ENCODE measurements at places on chromosomes 3 and 15.
A peak's percentile ranks its signal among the peaks of the same experiment; 100 is the strongest.

DNA sequence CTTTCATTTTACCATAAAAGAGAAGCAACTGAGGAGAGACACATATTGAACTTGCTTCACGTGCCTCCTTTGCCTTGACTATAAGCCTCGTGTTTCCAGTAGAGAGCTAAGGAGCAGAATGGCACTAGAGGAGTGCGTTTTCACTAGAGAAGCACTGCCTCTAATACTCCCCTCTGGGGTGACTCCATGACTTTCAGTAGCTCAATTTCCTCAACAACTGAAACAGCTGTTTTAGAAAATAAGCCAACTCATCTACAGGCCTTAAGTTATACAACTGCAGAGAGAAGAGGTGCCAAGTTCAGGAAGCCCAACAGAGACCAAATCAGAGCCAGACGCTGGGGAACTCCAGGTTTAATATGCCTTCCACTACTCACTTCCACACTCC lies 1.9 kb downstream of the UBP1 start:
- DNase-seq, result no peak

- no peak for DNase-seq
Observed at GRCh38 chr15:95194746-95195145, 963.4 kb downstream of the MCTP2 start.

DNA sequence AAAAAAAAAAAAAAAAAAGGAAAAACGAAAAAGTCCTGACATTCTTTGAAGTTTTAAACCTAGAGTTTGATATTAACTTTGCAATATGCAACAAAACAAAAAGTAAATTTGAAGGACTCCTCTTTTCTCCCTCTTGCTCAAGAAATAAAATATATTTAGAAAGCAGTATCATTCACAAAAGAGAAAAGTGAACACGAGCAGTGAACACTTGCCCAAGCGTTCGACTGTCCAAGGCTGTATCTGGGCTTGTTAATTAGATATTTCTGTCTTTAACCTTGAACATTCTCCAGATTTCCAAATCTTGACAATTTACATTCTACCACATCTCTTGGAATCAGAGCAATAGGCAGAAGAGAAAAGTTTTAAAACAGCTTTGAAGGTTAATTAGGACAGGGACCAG lies 357.7 kb downstream of the TIGIT start:
- DNase-seq, result no peak

DNA sequence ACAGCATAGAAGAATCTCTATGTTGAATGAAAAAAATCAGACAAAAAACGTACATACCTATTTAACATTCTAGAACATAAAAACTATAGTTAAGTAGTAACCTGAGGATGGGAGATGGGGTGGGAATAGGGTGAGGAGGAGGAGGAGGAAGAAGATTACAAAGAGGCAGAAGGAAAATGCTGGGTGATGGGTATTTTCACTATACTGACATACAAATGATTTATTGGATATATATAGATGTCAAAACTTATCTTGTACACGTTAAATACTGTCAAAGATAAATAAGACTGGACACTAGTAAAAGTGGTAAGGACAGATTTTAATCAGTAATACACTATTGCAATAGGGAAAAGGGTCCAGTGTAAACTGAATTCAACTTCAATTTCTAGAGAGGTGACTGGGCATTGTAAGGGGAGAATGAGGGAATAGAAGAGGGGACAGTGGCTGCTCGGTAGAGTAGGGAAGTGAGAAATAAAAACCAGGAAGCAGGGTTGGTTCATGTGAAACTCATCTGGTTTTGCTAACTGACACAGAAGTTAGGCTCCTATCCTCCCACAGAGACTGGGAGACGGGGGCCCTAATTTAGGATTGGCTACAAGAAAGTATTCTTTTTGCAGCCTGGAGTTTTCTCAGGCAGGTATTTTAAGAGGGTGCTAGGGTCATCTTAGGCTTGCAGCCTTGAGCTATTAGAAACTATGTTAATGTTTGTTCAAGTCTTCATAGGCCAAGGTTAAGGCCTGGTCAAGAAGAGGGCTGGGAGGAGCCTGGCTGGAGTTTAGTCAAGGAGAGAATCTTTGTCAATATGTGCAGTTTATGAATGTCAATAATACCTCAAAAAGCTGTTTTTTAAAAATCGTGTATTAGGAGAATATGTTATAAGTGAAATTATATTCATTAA lies 15.0 kb upstream of the C15orf61 start:
- no peak for DNase-seq

DNA sequence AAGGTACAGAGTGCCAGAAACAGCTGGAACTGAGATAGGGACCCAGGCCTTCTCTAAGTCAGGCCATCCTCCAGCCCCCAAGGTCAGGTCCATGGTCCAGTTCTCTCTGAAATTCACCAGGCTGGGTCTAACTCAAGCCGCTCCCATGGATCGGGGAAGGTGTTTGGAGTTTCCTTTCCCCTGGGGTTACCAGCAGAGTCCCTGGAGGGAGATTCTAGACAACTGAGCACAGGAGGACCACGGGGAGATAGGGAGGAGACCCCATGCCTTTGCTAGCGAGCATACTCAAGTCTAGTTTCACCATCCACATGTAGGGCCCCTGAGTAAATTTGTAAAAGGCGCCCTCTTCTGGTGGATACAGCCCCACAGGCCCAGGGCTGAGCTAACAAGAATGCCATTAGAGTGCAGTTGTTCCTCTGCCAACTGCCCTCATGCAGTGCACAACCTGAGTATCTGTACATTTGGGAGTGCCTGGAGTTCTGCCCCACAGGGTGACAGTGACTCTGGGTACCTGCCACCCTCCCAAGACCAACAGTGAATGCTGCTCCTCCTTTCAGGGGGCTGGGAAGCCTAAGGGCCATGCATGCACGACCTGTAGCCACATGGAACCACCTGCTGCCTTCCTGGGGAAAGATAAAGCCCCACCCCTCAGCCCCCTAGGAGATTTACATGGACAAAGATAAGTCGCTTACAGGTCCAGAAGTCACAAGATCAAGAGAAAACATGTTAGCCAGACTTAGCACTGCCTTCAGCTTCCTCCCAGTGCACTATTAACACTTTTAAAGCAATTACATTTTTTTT lies 89.0 kb downstream of the IQSEC1 start:
- peak; percentile 19 for DNase-seq

- no peak for DNase-seq
Observed at GRCh38 chr3:43765521-43765971, 74.8 kb downstream of the ABHD5 start.
